Pancreas (tissue), 10 donors: ENCODE measurements at places on chromosomes 6 and 20. TPM values are rescaled to one million over a fixed set of nuclear protein-coding genes. Genes with fewer than 3 reads are reported as not detected.

The ATG5 gene
- 8.2 TPM for polyA plus RNA-seq

The SLC35F1 gene
- 0.31 TPM for polyA plus RNA-seq

The SIRPB1 gene
- 0.30 TPM for polyA plus RNA-seq

The PRSS16 gene
- 15.5 TPM for polyA plus RNA-seq

The PMEPA1 gene
- 28.4 TPM for polyA plus RNA-seq

The KHDC3L gene
- polyA plus RNA-seq: not detected

The RNF144B gene
- polyA plus RNA-seq: 1.7 TPM

The TDRD6 gene
- 1.2 TPM for polyA plus RNA-seq
